ENCODE measurements at places on chromosomes 13 and 19.

DNA sequence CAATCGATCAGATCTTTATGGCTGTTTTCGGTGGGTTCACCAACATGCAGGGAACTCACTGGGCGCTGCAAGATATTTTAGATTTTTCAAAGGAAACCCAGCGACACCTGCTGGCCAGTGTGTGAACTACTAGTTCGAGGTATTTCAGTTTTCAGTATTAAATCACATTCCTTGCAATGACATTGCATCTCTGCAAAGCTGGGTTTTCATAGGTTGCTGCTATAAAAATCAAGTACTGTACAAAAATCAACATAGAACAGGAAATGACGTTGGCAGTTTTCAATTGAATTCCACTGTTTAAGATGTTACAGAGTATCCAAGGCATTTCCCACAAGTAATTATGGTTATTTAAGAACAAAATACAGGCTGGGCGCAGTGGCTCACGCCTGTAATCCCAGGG lies 17.6 kb downstream of the LIG1 start:
- peak; percentile 65 for DNase-seq

- DNase-seq = peak; percentile 69
Observed at GRCh38 chr19:51607077-51607476, 23.1 kb downstream of the SIGLEC5 start.

GRCh38 chr13:96898212-96898611 lies 96.1 kb downstream of the OXGR1 start:
- DNase-seq = no peak

DNA sequence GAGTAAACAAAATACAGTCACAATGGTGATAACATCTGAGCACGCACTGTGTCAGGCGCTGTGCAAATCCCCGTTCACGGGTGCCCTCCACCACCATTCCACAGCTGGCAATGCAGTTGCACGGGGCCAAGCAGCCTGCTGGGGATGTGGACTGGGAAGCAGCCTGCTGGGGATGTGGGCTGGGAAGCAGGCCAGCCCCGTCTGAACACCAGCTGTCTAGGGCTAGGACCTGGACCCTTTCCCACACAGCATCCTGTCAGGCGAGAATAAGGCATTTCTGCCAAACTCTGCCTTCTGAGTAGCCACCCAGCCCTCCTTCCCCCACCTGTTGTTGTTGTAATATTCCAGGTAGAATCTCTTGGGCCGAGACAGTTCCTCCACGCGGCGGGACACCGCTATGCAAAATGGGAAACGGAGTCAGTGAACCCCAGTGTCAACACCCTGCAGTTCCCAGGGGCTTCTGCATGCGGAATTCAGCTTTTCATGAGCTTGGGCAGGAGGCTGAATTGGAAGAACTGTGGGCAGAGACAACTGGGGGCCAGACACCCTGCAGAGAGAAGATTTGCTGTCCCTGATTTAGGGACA lies 27.8 kb upstream of the MIER2 start:
- no peak for DNase-seq

All from memory B cell (primary cell).